ENCODE measurements at places on chromosomes 7 and 10. TPM values are rescaled to one million over a fixed set of nuclear protein-coding genes. Genes with fewer than 3 reads are reported as not detected.

CYP2E1 gene
- 0.83 TPM for total RNA-seq

UNCX gene
- not detected for total RNA-seq

DNA sequence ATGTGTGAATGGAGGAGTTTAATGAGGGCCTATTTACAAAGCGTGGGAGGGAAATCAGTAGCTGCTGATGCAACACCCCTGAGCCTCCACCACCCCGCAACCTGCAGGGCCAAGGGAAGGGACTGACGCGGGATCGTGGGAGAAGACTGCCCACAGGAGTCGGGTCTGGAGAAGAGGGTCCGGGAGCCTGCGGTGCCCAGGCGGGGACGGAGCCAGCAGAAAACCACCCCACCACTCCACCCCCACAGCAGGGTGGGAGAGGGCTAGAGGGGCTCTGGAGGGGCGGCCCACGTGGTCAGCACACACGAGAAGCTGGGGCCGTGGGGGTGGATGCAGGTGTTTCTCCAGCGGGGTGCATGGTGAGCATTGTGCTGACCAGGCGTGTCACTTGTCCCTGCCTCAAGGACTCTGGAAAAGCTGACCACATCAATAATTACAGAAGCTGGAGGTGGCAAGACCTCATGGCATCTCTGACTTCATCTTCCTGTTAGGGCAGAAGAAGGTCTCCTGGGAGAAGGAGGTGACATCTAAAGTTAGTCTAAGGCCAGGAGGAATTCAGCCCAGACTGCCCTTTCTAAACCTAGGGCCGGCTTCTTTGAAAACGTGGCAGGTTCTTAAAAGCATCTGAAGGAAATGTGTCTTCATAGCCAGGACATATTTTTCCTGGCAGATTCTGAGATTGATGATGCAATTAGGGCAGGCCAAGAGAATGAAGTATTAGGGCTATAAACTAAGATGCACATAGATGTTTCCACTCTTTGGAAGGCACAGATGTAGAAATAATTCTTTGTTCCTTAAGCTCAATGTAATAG lies 150.9 kb downstream of the RGS10 start:
- no peak for DNase-seq
- H3K4me3 ChIP-seq: no peak overlapping the region
- peaks cover 4% of the 10 kb centered on the region for H3K36me3 ChIP-seq
- no peaks in the 10 kb centered on the region for H3K27me3 ChIP-seq
- peaks cover 42% of the 10 kb centered on the region for H3K4me1 ChIP-seq

DNA sequence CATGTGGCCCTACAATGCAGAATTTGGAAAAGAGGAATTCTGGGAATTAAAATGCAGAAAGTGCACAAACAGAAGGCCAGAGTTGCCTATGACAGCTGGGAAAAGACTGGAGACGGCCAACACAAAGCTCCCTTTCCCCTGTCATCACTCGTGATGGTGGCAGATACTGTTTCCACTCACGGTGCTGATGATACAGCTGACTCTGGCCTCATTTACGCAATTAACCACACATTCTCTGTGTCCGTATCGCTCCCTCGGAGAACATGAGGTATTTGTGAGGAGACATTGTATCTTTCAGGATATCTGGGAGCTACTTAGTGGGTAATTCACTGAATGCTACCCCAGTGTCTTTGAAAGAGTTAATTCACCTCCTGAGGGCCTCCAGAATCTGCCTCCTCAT lies 172.8 kb downstream of the TAX1BP1 start:
- H3K27ac ChIP-seq: no peak overlapping the region
- peaks cover 15% of the 10 kb centered on the region for H3K4me1 ChIP-seq
- no peaks in the 10 kb centered on the region for H3K36me3 ChIP-seq
- no peak overlapping the region for H3K4me3 ChIP-seq
- no peaks in the 10 kb centered on the region for H3K27me3 ChIP-seq

DNA sequence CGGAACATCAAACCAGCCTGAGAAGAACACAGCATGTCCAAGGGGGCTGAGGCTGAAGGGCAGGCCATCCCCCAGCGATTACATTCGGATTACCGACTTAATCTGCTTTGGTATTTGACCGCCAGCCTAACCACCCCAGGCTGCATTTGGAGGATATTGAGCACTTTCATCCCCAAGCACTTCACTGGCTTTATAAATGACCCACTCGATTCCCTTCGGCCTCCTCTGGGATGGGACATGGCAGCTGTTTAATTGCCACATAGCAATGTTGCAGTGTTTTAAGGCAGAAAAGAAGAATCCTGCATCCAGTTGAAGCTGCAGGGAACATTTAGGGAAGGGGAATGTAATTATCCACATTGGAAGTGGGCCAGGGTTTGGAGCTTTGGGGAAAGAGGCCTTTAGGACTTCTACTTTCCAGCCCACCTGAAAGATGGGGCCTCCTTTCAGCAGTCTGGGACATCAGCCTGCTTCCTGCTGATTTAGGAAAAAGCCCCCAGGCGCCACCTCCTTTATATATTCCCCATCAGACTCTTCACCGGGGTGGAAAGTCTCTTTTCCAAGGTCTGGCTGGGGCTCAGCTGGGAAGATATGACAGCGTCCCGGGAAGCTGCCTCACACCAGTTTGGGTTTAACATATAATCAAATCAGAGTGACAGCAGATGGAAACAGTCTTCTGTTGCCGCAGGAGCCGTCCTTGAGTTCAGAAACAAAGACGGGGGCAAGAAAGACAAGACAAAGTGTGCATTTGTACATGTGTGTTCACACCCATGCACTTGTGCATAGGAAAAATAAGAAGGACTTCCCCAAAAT lies 9.2 kb downstream of the DPCD start:
- no peak overlapping the region for H3K27ac ChIP-seq
- H3K4me1 ChIP-seq: no peaks in the 10 kb centered on the region
- no peak overlapping the region for H3K4me3 ChIP-seq
- DNase-seq: no peak
- H3K36me3 ChIP-seq: no peaks in the 10 kb centered on the region
- H3K27me3 ChIP-seq: no peaks in the 10 kb centered on the region

- H3K36me3 ChIP-seq: no peaks in the 10 kb centered on the region
- no peak for DNase-seq
- H3K4me3 ChIP-seq: no peak overlapping the region
These were observed 80.2 kb upstream of the SEMA3C start for GRCh38 chr7:80999100-80999499.

GRCh38 chr7:81684514-81685269 lies 85.2 kb downstream of the HGF start:
- H3K36me3 ChIP-seq: no peaks in the 10 kb centered on the region
- H3K4me1 ChIP-seq: no peaks in the 10 kb centered on the region
- no peaks in the 10 kb centered on the region for H3K27me3 ChIP-seq
- H3K27ac ChIP-seq: peak overlapping the region; percentile 69
- no peak overlapping the region for H3K4me3 ChIP-seq

DNA sequence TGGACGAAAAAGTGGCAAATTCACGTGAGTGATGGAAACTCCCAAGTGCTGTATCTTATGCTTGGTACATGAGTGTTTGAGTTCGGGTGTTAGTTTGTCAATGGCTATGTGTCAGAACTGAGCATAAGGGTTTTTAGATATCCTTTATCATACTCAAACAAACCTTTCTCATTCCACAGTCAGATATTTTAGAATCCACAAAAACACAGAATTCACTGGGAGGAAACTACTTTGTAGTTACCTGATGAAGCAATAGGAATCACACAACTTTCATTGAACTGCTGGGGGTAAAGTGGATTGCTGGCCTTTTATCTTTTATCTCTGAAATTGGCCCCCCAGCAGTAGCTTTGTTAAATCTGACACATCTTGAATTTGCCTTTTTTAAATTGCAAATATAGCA lies 64.0 kb downstream of the DKK1 start:
- H3K27me3 ChIP-seq: no peaks in the 10 kb centered on the region
- H3K27ac ChIP-seq: no peak overlapping the region
- no peak overlapping the region for H3K4me3 ChIP-seq

DNA sequence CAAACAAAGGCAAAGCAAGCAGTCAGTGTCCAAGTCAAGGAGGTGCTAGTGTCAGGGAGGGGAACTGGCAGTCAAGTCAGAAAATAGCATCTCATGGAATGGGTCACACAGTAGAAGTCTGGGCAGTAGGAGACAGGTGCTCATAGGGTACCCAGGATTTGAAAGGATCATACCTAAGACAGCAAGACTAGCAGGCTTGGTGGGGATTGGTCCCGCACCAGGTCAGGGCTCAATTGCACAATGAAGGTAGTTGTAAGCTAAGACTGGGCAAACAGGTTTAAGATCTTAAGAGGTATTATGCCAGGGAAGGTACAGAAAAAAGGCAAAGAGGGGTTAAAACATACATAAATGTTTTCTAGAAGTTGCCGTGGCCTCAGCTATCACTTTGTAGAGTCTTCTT lies 181.4 kb upstream of the ETV1 start:
- no peaks in the 10 kb centered on the region for H3K36me3 ChIP-seq
- H3K4me1 ChIP-seq: no peaks in the 10 kb centered on the region
- no peak overlapping the region for H3K27ac ChIP-seq
- no peak overlapping the region for H3K4me3 ChIP-seq
- DNase-seq: no peak

Measured in esophagus muscularis mucosa (tissue), 4 donors.